IPS-NIHi11 (cell line): ENCODE measurements at places on chromosomes 2 and 18.

- no peak for DNase-seq
These were observed 120.3 kb downstream of the RDH14 start for GRCh38 chr2:18440141-18440661.

DNA sequence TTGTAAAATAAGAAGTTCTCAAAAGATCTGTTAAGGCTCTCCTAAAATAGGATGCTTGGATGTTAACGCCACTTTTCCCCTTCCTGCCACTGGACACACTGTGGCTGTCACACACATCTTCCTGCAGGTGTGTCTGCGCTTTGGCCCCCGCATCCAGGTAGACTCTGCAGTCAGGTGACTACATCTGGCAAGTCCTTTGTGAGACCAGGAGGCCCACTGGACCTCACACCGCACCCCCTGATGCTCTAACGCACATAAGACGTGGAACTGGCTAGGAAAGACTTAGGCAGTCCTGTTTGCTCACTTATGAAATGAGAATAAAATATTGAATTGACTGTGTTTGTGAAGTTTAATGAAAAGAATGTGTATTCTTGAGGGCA is 67.6 kb upstream of the PXDN start:
- DNase-seq: no peak

DNA sequence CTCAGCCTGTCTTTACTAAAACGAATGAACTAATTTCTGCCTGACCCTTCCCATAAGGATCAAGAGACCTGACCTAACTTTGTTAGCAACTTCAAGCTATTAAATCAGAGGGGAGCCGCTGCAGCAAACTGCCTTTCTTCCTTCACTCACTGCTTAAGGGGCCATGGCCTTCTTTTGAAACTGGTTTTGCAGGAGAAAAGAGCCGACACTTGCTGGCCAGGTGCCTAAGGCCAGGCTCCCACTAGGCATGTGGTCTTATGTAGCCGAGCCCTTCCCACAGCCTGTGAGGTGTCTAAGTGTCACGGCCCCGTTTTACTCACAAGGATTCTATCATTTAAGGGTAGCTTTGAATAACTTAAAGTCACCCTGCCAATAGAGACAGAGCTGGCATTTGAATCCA is 130.8 kb downstream of the ZNF236 start:
- no peak for DNase-seq

DNA sequence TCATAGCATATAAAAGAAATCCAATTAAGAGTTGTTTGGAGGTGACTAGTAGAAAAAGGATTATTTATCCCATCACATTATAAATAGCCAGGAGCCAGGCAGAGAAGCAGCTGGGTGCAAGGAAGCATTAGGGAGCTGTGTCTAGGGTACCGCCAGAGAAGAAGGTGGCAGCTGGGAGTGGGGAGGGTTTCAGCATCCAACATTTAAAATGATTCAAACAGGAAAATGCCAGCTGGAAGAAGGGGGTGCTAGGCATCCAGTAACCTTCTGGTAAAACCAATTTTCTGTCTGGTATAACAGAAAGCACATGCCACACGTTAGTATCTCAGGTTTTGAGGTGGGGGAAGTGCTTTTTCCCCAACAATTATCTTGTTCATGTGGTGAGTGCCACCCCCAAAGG is 452.4 kb downstream of the ZEB2 start:
- DNase-seq: no peak
